ENCODE measurements at places on chromosomes 11 and 22. TPM values are rescaled to one million over a fixed set of nuclear protein-coding genes. Genes with fewer than 3 reads are reported as not detected.

MYOD1 gene
- not detected for total RNA-seq

MIOX gene
- total RNA-seq, result not detected

TRPC6 gene
- 0.51 TPM for total RNA-seq

PKP3 gene
- 0.49 TPM for total RNA-seq

KCNK4 gene
- total RNA-seq, result 0.36 TPM

PTPN5 gene
- 16.4 TPM for total RNA-seq

LINC01488 gene
- not detected for total RNA-seq

LRRC32 gene
- total RNA-seq, result 22.0 TPM

LDLRAD3 gene
- 28.5 TPM for total RNA-seq

GGTLC2 gene
- not detected for total RNA-seq

ASCL2 gene
- not detected for total RNA-seq

C11orf65 gene
- total RNA-seq, result 0.69 TPM

MEI1 gene
- 0.38 TPM for total RNA-seq

HEPHL1 gene
- total RNA-seq, result not detected

Data from endothelial cell (in vitro differentiated cells).